WERI-Rb-1 (cell line): ENCODE measurements at places on chromosomes 13 and 19.

DNA sequence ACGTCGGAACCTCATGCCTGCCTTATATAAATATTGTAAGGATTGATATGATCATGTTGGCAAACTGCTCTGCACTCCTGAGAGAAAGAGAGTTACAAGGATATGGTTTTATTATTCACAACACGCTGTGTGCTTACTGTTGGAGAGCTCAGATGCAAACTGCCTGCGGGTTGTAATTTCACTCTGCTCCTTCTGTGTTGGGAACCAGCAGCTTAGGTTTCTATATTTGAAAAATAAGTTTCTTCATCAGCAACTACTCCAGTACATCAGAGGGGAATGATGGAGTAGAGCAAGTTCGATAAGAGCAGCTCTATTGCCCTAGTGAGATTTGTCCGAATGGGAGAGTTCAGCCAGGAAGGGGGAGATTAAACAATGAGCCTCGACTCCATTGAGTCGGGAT, 106.9 kb upstream of the UBL3 start:
- DNase-seq, result no peak

DNA sequence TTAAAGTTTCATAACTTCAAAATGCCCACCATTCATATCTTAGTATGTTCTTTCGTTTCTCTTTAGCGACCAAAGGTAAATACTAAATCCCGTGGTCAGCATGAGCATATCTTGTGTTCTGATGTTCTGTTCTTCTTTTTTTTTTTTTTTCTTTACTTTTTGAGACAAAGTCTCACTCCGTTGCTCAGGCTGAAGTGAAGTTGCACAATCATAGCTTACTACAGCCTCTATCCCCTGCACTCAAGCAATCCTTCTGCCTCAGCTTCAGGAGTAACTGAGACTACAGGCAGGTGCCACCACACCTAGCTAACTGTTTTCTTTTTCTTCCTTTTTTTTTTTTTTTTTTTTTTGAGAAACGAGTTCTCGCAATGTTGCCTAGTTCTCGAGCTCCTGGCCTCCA, 60.9 kb upstream of the ATP12A start:
- DNase-seq, result no peak

DNA sequence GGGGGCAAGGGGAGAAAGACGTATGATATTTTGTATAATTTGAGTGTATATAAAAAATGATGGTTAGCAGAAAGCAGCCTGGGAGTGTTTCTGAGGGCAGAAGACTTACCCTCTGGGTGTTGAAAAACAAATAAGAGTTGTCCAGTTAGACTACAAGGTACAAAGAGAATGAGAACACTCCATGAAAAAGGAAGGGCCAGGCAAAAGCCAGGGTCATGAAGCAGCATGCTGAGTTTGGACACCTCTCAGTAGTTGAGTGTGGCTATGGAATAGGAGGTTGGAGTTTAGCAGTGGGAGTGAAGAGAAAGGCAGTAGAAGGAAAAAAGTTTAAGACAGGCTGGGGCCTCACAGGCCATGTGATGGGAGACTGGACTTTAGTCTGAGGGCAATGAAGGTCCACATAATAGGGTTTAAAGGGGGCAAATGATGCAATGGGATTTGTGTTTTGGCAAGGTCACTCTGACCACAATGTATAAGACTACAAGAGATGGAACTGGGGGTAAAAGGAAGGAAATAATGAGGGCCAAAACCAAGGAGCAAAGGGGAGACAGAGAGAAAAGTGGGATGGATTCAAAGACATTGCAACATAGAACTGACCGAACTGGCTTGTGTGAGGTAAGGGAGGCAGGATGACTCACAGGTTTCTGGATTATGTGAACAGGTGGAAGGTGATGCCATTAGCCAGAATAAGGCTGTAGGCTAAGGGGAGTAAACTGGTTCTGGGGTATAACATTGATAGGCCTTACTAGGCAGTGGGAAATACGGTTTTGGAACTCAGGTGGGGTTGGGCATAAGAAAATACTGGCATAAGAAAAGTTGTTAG, 76.6 kb downstream of the SERP2 start:
- no peak for DNase-seq

DNA sequence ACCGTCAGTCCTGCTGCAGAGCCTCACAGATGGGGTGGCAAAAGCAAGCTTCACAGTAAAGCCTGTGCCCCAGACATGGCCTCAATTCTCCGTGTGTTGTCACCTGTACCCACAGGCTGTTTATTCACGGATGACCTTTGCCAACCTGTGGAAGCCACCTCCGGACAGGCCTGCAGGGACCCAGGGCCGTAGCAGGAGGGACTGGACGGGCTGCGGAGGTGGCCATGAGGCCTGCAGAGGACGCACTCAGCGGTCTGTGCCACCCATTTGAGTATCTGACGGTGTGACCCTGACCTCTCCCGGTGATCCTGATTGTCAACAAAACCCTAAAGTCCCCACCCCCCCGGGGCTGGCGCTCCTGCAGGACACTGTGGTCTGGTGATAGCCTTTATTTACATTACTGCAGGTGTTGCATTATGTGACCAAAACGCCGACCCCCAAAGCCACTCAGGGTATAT, 7.8 kb upstream of the KLF16 start:
- DNase-seq, result no peak

DNA sequence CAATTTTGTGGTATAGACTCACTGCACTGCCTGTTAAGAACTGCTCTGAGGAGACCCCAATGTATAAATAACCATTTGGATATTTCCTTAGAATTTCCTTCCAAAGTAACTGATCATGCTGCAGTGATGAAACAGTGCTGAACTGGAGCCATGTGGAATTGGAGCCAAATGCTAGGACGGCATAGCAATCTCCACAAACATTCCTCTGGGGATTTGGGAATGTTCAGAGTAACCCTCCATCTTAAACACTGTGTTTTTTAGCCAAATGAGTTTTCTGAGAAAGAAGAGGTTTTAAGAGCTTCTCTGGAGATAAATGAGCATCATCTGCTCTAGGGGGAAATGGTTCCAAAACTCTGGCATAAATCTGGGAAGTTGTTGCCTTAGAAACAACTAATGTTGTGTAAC, 98.2 kb downstream of the OLFM4 start:
- no peak for DNase-seq

DNA sequence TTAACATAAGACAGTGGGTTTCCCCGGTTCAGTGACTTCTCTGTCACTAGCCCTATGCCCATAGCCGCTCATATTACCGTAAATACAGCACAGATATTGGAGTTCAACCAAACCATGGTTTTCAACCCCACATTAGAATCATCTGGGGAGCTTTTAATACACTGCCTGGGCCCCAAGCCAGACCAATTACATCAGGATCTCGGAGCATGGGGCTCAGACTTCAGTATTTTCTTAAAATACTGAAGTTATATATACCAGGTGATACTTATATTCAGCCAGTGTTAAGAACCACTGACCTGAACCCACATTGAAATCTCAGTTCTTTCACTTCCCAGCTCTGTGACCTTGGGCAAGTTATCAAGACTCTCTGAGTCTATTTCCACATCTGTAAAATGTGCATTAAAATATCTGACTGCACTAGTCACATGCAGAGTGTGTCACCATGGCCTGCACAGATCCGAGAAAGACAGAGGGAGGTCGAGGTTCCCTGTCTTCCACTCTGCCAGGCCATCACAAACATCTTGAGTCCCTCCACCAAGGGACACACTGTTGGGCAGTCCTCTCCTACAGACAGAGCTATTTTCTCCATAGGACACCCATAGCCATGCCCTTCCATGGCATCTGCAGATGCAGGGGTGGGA, 32.2 kb upstream of the IPO5 start:
- DNase-seq, result no peak

- no peak for DNase-seq
These were observed 105.3 kb downstream of the SPACA7 start for GRCh38 chr13:112481458-112481857.

- no peak for DNase-seq
These were observed 30.4 kb downstream of the TPT1 start for GRCh38 chr13:45310341-45311131.

DNA sequence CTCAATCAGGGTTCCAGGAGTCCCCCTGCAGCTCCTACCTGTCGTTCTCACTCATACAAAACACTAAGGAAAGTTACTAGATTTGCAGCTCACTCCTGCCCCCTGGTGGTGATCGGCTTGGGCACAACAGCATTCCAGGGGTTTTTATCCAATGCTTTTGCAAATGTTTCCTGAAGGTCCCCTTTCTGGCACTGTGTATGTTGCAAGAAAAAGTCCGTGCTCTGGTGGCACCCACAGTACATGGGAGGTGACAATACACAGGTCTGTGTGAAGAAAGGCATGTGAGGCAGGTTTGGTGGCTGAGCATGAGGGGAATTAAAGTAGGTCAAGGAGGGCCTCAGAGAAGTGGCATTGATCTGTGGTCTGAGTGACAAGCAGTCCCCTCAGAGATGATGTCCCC, 8.6 kb upstream of the TYK2 start:
- DNase-seq, result peak; percentile 83

DNA sequence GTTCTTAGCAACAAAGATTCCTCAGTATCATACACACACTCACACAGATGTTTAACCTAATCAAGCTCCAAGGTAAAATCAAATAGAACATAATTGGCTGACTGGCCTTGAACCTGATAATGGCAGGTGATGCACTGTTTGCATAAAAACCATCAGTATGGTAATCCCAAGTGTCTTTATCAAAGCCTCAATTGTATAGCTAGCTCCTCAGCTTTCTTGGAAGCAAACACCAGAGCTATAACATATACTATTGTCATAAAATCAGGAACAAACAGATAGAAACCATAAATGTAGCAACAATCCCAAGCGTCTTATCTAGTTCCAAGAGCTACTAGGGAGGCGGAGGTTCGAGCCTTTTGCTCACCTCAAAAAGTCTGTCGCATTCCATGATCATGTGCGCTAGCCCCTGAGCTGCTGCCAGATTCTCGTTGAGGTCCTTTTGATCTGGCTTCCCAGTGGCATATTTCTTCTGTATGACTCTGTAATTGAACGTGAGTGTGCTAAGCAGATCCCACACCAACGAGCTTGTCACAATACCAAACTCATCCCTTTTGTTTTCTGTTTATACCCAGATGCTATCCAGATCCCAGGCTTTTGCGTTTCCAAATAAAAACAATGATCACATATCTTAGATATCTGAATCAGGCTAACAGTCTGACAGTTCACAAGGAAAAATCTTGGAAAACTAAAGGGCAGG, 95.3 kb downstream of the KL start:
- DNase-seq, result no peak

DNA sequence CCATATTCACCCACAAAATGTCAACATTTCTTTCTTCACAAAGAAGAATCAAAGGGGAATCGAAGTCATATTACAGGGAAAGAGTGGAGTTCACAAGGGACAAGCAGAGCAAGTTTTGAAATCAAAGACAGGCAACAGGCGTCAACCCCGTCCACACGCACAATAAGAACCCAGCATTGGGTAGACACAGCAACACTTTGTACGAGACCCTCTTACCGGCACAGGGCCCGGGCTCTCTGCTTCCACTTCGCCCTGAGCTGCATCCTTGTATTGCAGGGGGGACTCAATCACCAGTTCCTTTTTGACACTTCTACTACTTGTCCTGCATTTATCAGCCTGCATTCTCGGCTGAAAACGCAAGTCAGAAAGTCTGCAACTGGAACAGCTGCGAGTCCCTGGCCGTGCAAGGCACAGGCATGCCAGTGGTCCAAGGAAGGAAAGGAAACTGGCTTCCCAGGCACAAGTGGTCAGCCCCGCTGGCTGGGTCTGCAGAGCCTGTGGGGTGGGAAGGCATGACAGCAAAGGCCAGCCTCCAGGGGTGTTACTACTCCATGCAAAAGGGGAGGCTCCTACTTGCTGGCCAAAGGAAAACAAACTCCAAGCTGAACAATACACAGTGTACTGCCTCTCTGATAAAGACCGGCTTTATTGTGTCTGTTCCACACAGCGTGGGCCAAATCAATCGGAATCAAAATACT, at the start of gene DOCK9:
TSS of gene DOCK9 (minus strand) at position 497 of the 698 bp plus-strand sequence. CDS start at position 342, 155 bp downstream.
- DNase-seq, result no peak

DNA sequence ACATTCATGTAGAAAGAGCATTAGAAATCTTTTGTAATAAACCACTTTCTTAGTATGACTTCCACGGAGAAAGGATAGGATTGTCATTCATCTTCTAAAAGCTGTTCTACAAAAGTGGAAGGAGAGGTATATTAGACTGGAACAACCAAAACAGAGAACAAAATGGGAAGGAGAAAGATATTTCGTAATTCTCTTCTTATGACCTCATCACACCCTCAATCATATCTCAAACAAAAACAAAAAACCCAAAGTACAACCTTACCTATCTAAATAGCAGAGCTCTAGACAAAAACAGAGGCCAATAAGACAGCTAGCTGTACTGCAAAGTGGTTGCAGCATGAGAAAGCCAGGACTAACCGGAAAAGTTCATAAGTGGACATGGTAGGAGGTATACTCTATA, 46.3 kb downstream of the DACH1 start:
- DNase-seq, result no peak

DNA sequence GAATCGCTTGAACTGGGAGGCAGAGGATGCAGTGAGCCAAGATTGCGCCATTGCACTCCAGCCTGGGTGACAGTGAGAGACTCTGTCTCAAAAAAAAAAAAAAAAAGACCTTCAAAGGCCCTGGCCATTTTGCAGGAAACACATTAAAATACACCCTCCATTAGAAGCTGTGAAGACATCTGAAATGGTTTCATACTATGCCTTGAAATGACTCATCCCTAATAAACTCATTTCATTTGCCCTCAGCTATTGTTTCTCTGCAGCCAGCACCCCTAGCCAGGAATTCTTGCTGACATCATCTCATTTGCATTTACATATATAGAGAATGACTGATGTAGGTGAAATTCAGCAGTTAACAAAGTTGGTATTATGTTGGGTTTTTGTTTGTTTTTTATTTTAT, 8.7 kb downstream of the EML2 start:
- DNase-seq, result no peak

GRCh38 chr19:2056837-2057192, 5.8 kb upstream of the MKNK2 start:
- DNase-seq, result no peak

DNA sequence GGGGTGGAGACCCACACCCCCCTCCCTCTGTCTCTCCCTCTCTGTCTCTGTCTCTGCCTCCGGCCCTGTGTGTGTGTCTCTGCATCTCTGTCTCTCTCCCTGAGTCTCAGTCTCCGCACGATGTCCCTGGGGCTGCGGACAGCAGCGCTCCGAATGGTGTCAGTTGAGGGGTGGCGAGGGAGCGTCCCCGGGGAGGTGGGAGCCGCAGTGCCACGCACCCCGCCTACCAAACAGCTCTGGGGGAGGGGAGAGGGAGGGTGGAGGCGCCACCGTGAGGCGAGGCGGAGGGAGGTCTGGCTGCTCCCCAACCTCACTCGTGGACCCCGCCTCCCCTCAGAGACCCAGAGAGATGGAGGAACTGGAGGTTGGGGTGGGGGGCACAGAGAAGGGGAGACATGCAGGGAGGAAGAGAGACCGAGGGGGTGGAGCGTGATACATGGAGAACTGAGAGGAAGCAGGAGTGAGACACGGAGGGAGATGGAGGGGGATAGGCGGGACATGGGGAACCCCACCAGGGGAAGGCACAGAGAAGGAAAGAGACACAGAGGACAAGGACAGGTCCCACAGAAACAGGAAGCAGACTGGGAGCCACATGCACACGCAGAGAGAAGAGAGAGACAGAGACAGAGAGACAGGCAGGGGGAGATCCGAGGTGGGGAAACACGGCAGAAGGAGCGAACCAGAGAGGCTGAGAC, 7.2 kb downstream of the ERFL start:
- DNase-seq, result no peak
